ENCODE measurements at places on chromosomes 11 and 22. TPM values are rescaled to one million over a fixed set of nuclear protein-coding genes. Genes with fewer than 3 reads are reported as not detected.

Gene A4GALT
- not detected for total RNA-seq

GRCh38 chr22:46053563-46054090 lies 76.7 kb upstream of the WNT7B start:
- DNase-seq, result peak; percentile 82

DNA sequence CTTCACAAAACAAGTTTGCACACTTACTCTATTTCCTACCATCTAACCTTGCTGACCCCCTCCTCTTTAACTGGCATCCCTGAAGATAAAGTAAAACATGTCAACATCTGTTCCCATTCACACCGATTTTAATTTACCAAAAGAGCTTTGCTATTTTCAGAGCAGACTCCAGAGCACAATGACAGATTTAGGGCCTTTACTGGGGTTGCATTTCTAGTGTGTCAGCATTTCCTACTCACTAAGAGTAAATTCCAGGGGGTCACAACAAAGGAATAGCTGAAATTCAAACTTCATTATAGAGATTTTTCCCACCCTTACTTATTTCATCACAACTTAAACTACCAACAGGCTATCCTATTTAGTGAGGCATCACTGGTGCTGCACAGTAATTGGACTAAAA lies 60.8 kb downstream of the SOX6 start:
- no peak for DNase-seq

DNA sequence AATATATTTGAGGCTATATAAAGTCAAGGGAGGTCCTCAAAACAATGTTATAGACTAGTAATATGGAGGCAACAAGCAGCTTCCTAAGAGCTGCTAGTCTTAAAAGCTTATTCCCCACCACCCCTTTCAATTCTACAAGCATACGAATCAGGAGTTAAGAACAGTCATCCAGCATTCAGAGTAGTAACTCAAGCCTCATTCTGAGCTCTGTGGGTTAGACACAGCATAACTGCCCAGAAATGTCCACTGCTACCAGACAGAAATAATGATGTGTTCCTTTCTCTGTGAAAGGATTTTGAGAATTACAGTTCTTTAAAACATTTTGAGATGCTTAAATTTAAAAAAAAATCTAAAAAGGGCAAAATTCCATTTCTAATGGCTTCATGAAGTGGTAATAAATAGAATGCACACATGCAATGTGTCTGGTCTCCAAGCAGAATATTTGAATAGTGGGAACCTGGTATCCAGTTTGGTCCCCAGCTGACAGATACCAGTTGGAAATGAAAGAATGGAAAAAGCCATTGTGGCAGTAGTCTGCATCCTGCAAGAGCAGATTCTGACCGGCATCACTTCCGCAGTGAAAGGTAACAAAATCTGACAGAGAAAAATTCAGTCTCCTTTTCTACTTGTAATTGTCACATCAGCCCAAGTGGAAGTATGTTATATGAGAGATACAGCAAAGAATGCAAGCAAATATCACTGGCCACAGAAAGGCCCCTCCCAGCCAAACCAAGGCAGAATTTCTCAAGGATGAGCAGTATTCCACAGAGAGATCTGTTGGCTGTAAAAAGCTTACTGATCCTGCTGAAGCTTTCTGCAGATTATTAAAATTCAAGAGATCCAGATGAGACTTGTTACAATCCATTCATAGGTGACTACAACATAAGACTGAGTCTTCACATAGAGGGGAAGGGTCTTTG lies 310.8 kb upstream of the PITPNB start:
- DNase-seq, result no peak

- peak; percentile 48 for DNase-seq
Observed at GRCh38 chr11:128457874-128458273, 129.5 kb downstream of the ETS1 start.

- no peak for DNase-seq
Observed at GRCh38 chr11:30377347-30377746, 54.4 kb downstream of the ARL14EP start.

Data from activated CD4-positive, alpha-beta T cell treated with anti-CD3 and anti-CD28 coated beads, Interleukin-2, amount 10 ng/mL, durations not matched to agents 24 days and 14 days (primary cell).